ENCODE measurements at places on chromosomes 1 and 21.

DNA sequence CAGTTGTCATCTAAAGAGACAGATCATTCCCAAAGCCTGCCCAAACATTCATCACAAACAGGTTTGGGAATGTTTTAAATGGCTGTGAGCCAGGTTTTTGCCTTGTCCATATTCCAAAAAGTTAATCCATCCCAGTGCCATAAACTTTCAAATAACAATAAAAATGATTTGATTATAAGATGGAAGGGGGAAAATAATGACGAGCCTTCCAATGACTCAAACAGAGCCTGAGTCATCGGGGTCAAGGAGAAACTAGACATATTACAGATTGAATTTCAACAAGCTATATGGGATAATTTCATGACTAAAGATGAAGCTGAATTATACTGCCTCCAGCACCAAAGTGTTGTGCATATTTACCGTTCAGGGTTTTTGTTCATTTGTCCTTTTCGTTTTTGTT is 195.8 kb upstream of the PKN2 start:
- DNase-seq, result no peak

- DNase-seq, result no peak
Observed at GRCh38 chr1:32920833-32921232, 19.6 kb upstream of the TMEM54 start.

DNA sequence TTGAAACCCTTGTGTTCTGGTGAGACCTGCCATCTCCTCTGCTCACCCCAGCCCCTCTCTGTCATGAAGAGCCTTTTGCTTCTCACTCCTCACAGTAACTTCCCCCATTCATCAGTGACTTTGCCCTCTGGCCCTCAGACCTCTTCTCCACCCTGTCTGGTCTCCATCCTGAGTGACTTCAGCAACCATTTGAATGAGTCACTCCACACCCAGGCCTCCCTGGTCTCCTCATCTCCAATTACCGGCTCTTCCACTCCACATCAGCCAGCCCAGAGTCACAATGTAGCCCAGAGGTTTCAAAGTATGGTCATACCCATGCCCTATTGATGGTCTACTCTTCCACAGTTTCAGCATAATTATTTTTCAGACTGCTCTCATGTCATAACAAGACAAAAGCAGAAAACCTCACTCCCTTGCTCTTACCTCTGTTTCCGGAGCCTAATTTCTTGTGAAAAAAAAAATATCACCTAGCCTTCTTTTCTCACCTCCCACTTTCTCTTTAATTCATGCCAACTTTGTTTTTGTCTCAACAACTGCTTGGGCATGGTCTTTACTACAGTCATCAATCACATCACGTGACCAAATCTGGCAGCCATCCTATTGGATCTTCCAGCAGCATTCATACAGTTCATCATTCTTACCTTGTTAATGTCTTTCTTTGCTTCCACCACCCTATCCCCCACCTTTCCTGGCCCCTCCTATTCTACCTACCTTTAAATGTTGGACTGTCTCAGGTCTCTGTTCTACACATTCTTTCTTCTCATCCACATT is 35.6 kb upstream of the NEK7 start:
- no peak for DNase-seq

- DNase-seq, result no peak
Observed at GRCh38 chr1:66281808-66282207, 252.1 kb upstream of the SGIP1 start.

DNA sequence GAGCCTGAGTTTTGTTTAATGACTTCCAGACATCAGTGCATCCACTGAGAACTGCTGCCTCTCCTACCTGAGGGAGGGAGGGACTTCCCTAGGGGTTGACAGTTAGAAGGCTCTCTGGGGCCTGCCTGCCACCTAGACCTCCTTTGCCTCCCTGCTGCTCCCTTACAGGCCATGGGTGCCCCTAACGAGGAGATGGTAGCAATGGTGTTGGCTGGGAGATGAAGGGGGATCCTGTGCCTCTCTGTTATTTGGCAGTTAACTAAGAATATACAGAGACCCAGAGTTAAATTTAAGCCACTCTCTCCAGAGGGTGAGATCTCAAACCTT is 66.1 kb downstream of the UBE2U start:
- DNase-seq, result no peak

- no peak for DNase-seq
Observed at GRCh38 chr21:15293240-15293639, 228.4 kb upstream of the NRIP1 start.
